Colonic mucosa (tissue), 4 donors: ENCODE measurements at places on chromosomes 4 and X. TPM values are rescaled to one million over a fixed set of nuclear protein-coding genes. Genes with fewer than 3 reads are reported as not detected.

GRCh38 chrX:51332188-51332942 is at the start of gene NUDT10:
NUDT10 (plus strand) TSS chrX:51332822; CDS start chrX:51332966, 144 bp downstream.
- H3K27ac ChIP-seq, result no peak within 1 kb of the TSS
- no peaks in the 10 kb centered on the region for H3K36me3 ChIP-seq
- peak within 1 kb of the TSS; percentile 17 for H3K4me3 ChIP-seq
- H3K27me3 ChIP-seq, result peaks cover 3% of the 10 kb centered on the region

- DNase-seq, result no peak
- no peak overlapping the region for H3K4me3 ChIP-seq
- H3K36me3 ChIP-seq, result no peaks in the 10 kb centered on the region
- no peak overlapping the region for H3K27ac ChIP-seq
- no peaks in the 10 kb centered on the region for H3K4me1 ChIP-seq
These were observed 79.8 kb upstream of the PPP1R2C start for GRCh38 chrX:42857766-42858165.

DNA sequence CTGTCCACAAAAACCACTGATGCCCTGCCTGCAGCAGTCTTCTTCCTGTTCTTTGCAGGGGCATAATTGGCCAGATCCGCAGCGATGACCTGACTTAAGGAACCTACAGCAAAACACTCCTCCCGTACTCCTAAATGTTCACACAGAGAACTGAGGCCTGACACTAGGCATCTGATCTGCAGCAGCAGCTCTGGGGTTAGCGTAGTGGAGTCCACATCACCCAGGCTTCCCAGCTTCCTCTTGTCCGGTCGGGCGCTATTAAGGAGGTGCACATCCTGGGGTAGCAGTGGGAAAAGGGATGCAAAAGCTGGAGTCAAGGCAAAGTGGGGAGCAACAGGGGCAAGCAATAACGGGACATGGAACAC is 758 bp downstream of the SCFD2 start:
- peak overlapping the region; percentile 4 for H3K27ac ChIP-seq
- H3K4me3 ChIP-seq, result peak overlapping the region; percentile 92
- DNase-seq, result peak; percentile 29
- no peaks in the 10 kb centered on the region for H3K36me3 ChIP-seq
- H3K4me1 ChIP-seq, result peaks cover 7% of the 10 kb centered on the region

The EREG gene
- total RNA-seq, result 3.5 TPM

DNA sequence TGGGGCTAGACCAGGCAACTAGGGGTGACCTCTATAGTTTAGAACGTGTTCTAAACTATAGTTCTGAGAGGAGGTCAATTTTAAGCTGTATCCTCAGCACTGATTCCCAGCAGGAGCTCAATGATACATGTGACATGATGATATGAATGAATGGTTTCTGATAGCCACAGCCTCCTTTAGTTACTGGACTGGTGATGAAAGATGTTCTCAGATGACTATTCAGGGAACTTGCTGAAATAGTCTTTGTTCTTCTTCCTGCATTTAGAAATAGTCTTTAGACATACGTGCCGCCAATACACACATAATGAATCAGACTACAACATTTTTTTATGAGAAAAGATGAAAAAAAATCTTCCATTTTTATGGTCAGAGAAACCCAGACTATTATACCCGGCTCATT is 116.3 kb upstream of the TMEM150C start:
- H3K27me3 ChIP-seq, result no peaks in the 10 kb centered on the region
- no peak for DNase-seq
- no peak overlapping the region for H3K4me3 ChIP-seq
- no peaks in the 10 kb centered on the region for H3K36me3 ChIP-seq
- H3K4me1 ChIP-seq, result no peaks in the 10 kb centered on the region

The DRD5 gene
- total RNA-seq, result not detected

DNA sequence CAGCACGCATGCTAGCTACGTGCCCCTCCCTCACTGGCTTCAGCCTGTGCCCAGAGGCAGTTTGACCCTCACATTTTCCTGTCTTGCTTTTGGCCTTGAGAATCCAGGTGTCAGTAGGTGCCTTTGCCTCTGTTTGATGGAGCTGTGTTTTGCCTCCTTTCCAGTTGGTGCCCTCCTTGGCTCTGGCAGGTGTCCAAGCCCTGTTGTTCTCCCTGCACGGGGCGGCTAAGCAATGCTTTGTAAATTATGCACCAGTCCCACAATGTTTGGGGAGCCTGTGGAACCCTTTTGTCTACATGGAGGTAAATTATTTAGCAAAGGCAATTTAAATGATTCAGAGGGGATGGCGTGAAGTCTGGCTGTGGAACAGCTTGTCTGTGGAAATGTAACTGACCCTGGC is 202.9 kb upstream of the BOD1L1 start:
- H3K27ac ChIP-seq, result no peak overlapping the region
- DNase-seq, result no peak
- H3K4me1 ChIP-seq, result no peaks in the 10 kb centered on the region
- no peak overlapping the region for H3K4me3 ChIP-seq
- H3K36me3 ChIP-seq, result no peaks in the 10 kb centered on the region
- no peaks in the 10 kb centered on the region for H3K27me3 ChIP-seq

DNA sequence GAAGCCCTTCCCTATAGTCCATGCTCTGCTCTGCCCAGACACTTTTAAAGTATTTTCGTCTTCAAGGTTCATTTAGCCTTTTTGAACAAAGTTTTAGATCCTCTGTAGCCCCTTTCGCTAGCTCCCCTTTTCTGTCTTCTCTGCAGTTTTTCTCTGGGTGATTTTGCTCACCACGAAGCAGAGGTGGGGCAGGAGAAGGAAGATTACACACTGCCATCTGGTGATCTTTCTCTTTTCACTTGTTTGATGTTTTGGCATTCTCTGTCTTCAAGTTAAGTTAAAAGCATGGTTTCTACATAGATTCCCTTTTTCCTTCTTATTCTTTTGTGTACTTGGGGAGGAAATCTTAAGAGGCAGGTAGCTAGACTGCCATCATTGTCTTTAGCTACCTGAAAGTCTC is 43.9 kb downstream of the CC2D2A start:
- no peaks in the 10 kb centered on the region for H3K4me1 ChIP-seq
- no peaks in the 10 kb centered on the region for H3K27me3 ChIP-seq
- no peaks in the 10 kb centered on the region for H3K36me3 ChIP-seq
- no peak for DNase-seq
- no peak overlapping the region for H3K27ac ChIP-seq
- H3K4me3 ChIP-seq, result no peak overlapping the region

DNA sequence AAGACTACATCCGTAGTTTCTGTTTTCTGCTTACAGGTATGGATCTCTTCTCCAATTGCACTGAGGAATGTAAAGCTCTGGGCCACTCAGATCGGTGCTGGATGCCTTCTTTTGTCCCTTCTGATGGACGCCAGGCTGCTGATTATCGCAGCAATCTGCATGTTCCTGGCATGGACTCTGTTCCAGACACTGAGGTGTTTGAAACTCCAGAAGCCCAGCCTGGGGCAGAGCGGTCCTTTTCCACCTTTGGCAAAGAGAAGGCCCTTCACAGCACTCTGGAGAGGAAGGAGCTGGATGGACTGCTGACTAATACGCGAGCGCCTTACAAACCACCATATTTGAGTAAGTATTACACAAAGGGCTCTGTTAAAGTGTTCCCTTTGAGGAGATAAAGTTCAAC is 13.8 kb downstream of the PCDH10 start:
- DNase-seq, result no peak
- H3K4me1 ChIP-seq, result no peaks in the 10 kb centered on the region
- no peak overlapping the region for H3K4me3 ChIP-seq
- no peaks in the 10 kb centered on the region for H3K27me3 ChIP-seq

- no peaks in the 10 kb centered on the region for H3K36me3 ChIP-seq
- H3K27ac ChIP-seq, result no peak overlapping the region
- no peaks in the 10 kb centered on the region for H3K27me3 ChIP-seq
- no peaks in the 10 kb centered on the region for H3K4me1 ChIP-seq
These were observed 455.4 kb upstream of the ADGRL3 start for GRCh38 chr4:60744767-60745166.

GRCh38 chr4:179941911-179942310 is 2301.3 kb upstream of the TENM3 start:
- H3K27ac ChIP-seq, result no peak overlapping the region
- H3K4me3 ChIP-seq, result no peak overlapping the region
- H3K27me3 ChIP-seq, result no peaks in the 10 kb centered on the region
- H3K36me3 ChIP-seq, result no peaks in the 10 kb centered on the region
- H3K4me1 ChIP-seq, result no peaks in the 10 kb centered on the region

GRCh38 chrX:9132036-9132638 is 98.2 kb upstream of the FAM9B start:
- H3K27me3 ChIP-seq, result no peaks in the 10 kb centered on the region
- H3K27ac ChIP-seq, result no peak overlapping the region
- no peak overlapping the region for H3K4me3 ChIP-seq
- no peaks in the 10 kb centered on the region for H3K4me1 ChIP-seq

The S100G gene
- total RNA-seq, result not detected

GRCh38 chrX:129091097-129091496 is 432.2 kb downstream of the SMARCA1 start:
- no peaks in the 10 kb centered on the region for H3K36me3 ChIP-seq
- H3K27ac ChIP-seq, result no peak overlapping the region
- no peaks in the 10 kb centered on the region for H3K4me1 ChIP-seq
- H3K27me3 ChIP-seq, result no peaks in the 10 kb centered on the region
- DNase-seq, result no peak

The PPP1R3F gene
- total RNA-seq, result 1.9 TPM

The AWAT2 gene
- not detected for total RNA-seq

DNA sequence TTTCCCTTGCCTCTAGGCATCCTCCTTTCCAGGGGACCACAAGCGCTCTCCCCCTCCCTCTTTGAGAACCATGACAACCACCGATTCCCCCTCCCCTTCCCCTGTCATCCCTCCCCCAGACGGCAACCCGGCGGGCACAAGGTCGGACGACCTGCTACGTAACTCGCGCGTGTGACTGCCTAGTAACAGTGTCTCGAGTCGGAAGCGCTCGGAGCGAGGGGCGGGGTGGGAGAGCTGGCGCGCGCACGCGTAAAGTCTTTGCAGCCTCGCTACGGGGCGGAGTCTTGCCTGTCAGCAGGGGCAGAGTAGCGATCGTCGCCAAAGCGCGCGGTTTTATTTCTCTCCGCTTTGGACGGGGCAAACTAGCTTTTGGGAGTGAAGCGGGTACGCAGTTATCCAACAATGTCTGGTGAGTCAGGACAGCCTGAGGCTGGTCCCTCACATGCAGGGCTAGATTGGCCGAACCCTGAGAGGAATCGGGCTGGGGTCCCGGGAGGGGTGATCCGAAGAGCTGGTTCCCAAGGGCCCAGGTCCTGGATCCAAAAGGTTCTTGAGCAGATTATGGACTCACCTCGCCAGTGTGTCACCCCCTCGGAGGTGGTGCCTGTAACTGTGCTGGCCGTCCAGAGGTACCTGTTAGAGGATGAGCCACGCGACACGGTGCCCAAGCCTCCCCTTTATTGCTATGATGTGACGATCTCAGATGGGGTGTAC is at the start of gene RADX:
Gene RADX, plus strand, starts transcription at position 300 of the 714 bp plus-strand sequence. Its CDS starts 103 bp downstream, at position 403.
- no peaks in the 10 kb centered on the region for H3K4me1 ChIP-seq
- DNase-seq, result peak; percentile 83
- no peaks in the 10 kb centered on the region for H3K36me3 ChIP-seq
- peak within 1 kb of the TSS; percentile 41 for H3K4me3 ChIP-seq
- no peaks in the 10 kb centered on the region for H3K27me3 ChIP-seq
- no peak within 1 kb of the TSS for H3K27ac ChIP-seq
